Stimulated activated naive B cell treated with anti-CD40 and anti-IgM and Interleukin-4, amounts not matched to agents 10 μg/mL and 1 μg/mL and 100 μg/mL, for 72 hours (primary cell): ENCODE measurements at places on chromosomes 2 and 18.
A peak's percentile ranks its signal among the peaks of the same experiment; 100 is the strongest.

- DNase-seq = no peak
These were observed 11.6 kb downstream of the TRPM8 start for GRCh38 chr2:233928594-233929351.

- no peak for DNase-seq
These were observed 304.6 kb upstream of the FAM98A start for GRCh38 chr2:33903701-33904100.

GRCh38 chr2:44897406-44897805 is 44.1 kb upstream of the SIX3 start:
- DNase-seq = no peak

- no peak for DNase-seq
These were observed 1096.1 kb upstream of the NRXN1 start for GRCh38 chr2:52128081-52128480.

- no peak for DNase-seq
These were observed 46.2 kb downstream of the RND3 start for GRCh38 chr2:150441226-150441625.

DNA sequence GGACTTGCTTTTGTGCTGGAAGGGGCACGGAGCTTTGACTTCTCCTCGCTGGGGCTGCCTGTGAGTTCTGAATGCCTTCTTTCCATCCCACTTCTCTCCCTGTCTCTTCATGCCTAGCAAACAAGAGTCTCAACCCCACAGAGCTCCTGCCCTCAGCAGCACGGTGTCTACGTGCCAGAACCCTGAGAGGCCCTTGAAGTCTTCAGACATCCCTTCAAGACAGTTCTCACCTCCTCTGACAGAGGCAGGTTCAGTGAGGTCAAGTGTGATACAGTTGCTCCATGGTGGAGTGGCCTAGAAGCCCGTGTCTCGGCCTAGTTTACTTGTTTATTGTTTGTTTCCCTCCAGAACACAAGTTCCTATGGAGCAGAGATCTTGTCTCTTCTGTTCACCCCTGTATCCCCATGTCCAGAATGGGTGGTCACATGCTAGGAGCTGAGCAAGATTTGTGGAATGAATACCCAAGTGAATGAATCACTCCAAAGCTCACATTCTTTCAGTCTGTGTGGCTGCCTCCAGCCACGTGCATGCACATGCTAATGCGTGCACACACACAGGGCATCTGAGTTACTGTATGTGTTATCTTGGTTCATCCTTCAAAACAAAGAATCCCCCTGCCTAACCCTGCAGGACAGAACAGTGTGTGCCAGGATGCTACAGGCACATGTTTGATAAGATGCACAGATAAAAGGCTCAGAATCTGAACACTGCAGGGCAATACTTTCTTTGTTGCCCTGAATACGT is 391.6 kb downstream of the NBAS start:
- no peak for DNase-seq

DNA sequence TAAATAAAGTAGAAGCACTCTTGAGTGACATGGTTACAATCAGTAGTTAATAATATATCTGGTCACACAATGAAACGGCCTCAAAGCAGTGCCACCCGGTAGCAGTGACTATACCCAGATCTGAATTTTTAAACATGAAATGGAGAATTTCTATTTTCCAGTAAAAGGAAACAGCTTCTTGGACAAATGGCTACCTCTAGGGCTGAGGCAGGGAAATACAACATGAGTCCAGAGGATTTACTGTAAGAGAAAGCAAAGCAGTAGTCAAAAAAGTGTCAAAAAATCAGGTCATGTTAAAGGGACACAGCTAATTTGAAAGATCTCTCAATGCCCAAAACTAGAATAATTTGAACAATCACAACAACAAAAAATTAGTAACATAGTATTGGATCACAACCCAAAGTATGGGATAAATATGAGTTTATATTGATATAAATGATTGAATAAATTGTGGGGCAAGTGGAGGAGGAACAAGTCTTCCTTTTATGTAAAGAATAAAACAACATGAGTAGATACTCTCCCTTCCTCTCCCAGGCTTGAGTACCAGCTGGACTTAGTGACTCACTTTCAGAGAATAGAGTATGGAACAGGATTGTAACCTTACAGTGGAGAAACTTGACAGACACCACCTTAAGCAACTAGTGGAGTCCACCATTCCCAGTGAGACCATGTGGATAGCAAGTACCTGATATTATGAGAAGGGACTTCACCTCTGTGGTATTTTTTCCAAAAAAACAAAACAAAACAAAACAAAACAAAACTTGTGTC is 180.8 kb downstream of the MBD2 start:
- no peak for DNase-seq

- DNase-seq = peak; percentile 58
These were observed at the start of gene DTNB for GRCh38 chr2:25673300-25674076. TSS of gene DTNB (minus strand) at chr2:25673577. CDS start at chr2:25652660, 20,917 bp downstream.

GRCh38 chr2:241870611-241871537 is 1.3 kb downstream of the RTP5 start:
- no peak for DNase-seq

DNA sequence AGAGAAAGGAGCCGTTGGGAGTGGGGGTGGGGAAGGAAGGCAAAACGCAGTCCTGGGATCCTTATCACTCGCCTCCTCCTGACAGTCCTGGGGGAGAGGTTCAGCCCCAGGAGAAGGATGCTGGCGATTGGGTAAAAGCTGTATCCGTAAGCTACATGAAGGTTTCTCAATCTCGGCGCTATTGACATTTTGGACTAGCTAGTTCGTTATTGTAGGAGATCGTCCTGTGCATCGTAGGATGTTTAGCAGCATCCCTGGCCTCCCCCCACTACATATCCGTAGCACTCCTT is 511 bp upstream of the TP53I3 start:
- no peak for DNase-seq
